ENCODE measurements at places on chromosomes 4 and X.
A peak's percentile ranks its signal among the peaks of the same experiment; 100 is the strongest.

DNA sequence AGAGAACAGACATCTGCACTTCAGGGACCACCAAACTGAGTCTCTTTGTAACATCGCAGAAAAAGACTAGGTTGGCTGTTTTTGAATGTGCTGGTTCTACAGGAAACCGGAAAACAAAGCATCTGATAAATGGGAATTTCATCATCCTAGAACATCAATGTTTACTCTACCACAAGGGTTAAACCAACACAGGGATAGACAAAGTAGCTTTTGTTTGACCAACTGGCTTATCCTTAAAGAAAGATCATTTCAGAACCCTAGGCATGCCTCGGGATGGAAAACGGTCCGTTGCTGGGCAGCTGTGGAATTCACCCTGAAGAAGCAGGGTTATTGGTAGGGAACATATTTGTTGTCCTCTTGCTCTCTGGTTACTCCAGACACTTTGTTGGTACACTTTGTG, 2355.5 kb upstream of the AGA start:
- no peak for DNase-seq

DNA sequence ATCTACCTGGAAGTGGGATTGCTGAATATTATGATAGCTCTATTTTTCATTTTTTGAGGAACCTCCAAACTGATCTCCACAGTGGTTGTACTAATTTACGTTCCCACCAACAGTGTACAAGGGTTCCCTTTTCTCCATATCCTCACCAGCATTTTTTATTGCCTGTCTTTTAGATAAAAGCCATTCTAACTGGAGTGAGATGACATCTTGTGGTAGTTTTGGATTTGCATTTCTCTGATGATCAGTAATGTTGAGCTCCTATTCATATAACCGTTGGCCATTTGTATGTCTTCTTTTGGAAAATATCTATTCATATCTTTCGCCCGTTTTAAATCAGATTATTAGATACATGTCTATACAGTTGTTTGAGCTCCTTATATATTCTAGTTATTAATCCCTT, 101.8 kb downstream of the RASGEF1B start:
- DNase-seq: no peak

DNA sequence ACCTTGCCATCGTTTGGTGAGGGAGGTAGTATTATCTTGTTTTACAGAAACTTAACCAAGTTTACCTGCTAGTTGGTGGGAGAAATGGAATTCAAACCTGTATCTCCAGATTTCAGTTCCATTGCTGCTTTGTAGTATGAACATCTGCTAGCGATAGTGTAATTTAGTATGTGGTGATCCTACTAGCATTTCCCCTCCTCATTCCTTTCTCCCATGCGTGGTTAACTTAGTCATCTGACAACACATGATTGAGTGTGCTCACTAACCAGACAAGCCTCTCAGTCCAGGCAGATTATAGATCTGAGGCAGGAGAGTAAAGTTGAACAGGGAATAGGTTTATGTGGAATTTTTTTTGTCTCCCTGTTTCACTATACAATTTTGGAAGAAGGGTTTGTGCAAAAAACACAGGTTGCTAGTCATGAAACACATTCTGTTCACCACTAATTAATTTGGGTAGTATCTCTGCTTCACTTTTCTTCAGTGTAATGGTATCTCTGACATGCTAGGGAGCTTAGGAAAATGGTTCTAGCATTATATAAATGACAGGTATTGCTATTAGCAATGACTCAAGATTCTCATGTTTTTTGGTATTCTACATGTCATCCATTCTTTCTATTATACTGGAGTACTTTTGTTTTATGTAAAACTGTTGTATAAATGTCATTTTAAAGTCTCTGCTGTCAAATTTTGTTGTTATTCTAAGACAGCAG, 21.7 kb downstream of the RBPJ start:
- DNase-seq: no peak

DNA sequence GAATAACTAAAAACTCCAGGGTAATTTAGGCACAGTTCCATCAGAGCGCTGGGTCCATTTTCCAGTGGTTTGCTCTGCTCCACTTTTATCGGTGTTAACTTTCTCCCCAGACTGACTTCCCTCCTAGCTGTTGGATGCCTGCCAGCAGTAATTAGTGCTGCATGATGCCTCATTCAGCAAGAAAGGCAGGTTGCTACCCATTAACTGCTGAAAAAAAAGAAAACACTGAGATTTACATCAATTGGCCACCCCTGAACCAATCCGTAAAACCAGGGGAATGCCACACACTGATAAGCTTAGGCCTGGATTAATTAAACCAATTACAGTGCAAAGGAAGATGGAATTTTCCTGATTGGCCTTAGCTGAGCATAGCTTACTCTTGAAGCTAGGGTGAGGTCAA, 182.4 kb upstream of the CXXC4 start:
- DNase-seq: no peak

GRCh38 chr4:70559211-70559830, 32.7 kb upstream of the AMBN start:
- peak; percentile 7 for DNase-seq

GRCh38 chrX:153321381-153322124, at the start of gene PNMA6F:
Gene PNMA6F (minus strand): TSS chrX:153321767. CDS start chrX:153320674, 1,093 bp downstream.
- no peak for DNase-seq

GRCh38 chr4:96093057-96093456, 253.2 kb downstream of the PDHA2 start:
- no peak for DNase-seq

GRCh38 chrX:78321809-78322208, 5.6 kb downstream of the CYSLTR1 start:
- no peak for DNase-seq

DNA sequence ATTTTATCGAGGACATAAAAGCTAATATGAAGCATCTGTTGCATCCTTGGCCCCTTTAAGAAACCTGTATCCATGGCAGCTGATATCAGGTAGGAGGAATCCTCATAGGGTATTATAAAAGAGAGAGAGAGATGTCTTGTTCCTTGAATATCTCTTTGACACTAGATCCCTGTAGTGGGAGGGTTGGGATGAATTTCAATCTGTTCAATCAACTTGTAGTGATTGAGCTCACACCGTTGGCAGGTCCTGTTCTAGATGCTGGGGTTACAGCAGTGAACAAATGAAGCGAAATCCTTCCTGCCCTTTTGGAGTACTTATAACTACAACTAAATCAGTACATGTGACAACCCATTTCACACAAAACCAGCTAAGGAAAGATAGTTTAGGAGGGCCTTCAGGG, 35.3 kb upstream of the GATB start:
- DNase-seq: no peak

- DNase-seq: no peak
These were observed 93.7 kb downstream of the ADGRL3 start for GRCh38 chr4:61293707-61294400.

GRCh38 chr4:27129871-27130366, 269.3 kb downstream of the STIM2 start:
- no peak for DNase-seq

DNA sequence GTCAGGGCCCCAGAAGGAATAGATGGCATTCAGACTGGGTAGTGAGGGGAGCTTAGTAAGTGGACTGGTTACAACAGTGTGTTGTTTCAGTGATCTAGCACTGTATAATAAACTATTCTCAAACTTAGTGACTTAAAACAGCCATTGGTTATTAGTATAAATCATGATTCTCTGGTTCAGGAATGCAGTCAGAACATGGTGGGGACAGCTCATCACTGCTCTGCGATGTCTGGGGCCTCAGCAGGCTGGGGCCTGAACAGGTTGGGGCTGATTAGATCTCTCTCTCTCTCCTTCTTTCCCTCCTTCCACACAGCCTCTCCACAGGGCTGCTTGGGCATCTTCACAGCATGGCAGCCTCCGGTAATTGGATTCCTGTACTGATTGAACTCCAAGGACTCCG, 160.4 kb downstream of the GATB start:
- DNase-seq: no peak

- DNase-seq: no peak
These were observed 57.7 kb downstream of the NEIL3 start for GRCh38 chr4:177367336-177367735.

GRCh38 chrX:31449965-31450364, 378.1 kb upstream of the FTHL17 start:
- no peak for DNase-seq

DNA sequence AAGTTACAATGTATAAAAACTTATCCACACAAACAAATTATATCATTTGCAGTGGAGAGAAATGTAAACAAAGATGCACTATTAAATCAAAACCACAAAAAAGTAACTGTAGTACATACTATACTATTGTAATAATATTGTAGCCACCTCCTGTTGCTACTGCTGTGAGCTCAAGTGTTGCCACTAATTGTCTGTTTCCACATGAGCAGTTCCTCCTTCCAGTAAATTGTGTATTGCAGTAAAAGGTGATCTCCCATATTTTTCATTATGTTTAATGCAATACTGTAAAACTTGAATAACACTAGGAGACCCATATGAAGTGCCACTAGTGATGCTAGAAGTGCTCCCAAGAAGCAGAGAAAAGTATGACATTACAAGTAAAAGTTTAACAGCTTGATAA, 11.7 kb downstream of the LIN54 start:
- no peak for DNase-seq
